ENCODE measurements at places on chromosomes 5 and 9.

GRCh38 chr9:114099669-114100270 is 678 bp upstream of the KIF12 start:
- no peak for DNase-seq

GRCh38 chr5:20832204-20833080 is 844.4 kb upstream of the CDH18 start:
- DNase-seq: no peak

DNA sequence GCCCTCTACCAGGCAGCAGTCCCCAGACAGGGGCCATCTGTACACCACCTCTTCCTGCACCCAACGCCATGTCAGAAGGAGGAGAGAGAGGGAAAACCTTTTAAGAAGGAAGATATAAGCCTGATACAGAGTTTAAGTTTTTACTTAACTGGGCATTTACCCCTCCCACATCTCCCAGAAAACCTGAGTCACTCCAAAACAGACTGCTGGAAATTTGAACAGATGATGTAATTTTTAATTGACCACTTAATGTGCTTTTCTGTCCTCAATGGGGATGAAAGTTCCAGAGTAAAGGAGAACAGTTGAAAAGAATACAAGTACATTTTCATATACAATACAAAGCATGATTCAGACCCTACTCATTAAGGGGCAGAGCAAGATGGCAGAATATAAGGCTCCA is 63.9 kb downstream of the TTC39B start:
- no peak for DNase-seq

DNA sequence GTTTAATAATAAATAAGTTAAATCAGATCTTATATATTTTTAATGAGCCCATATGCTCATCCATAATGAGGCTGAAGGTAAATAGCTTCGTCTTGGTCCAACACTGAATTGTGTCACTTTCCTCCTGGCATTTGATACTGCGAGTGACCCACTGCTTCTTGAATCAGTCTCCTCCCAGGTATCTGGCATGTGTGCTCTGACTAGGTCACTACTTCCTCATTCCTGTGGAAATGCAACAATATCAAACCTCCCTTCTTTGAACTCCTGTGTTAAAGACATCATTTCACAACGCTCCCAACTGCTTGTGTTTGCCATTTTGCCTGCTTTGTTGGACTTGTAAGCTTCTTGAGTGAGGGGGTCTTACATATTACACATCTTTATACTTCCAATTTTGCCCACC is 157.7 kb downstream of the SLC24A2 start:
- DNase-seq: peak; percentile 26

DNA sequence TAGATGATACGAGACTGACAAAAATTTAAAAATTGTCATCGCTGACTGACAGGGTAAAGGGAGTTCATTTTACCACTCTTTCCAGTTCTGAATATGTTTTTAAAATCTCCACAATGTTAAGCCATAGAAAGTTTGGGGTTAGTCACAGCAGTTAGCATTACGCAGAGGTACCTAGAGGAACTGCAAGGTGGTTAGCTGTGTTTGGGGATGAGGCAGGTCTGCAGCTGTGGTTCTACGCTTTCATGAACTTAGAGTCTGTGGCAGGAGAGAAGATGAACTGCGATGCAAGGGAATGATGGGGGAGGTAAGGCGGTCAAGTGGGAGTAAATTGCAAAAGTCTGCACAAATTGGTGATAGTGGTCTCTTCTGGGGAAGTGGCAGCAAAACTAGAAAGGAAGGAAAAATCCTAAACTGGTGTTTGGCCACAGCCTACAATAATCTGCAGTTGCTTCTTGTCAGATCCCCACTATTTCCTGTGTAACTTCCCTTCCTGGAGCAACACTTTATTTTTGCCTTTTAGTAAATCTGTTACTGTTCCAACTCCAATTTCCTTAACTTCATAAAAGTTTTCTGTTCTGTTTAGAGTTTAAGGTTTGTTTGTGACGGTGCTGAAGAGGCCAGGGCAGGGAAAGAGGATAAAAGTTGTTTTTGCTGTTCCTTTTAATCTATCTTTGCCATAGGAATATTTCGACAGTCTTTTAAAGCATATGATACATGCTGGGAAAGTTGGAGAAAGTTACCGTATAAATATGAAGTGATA is 38.6 kb upstream of the SNX2 start:
- no peak for DNase-seq

DNA sequence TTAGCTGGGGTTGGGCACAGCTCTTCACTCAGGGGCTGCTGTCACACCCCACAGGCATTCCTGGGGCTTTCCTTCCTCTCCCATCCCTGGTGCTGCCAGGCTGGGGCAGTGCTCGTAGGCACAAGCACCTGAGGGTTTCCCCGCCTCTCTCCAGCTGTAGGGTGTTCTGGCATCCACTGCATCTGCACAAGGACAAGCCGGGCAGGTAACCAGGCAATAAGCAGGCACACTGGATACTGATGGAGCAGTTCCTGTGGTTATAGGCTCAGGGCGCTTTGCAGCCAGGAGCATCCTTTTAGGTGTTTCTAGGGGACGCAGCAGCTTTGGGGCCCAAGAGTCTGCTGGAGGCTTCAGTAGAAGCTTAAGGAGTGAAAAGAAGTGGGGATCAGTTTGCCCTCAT is 56.8 kb downstream of the ARHGEF37 start:
- no peak for DNase-seq

DNA sequence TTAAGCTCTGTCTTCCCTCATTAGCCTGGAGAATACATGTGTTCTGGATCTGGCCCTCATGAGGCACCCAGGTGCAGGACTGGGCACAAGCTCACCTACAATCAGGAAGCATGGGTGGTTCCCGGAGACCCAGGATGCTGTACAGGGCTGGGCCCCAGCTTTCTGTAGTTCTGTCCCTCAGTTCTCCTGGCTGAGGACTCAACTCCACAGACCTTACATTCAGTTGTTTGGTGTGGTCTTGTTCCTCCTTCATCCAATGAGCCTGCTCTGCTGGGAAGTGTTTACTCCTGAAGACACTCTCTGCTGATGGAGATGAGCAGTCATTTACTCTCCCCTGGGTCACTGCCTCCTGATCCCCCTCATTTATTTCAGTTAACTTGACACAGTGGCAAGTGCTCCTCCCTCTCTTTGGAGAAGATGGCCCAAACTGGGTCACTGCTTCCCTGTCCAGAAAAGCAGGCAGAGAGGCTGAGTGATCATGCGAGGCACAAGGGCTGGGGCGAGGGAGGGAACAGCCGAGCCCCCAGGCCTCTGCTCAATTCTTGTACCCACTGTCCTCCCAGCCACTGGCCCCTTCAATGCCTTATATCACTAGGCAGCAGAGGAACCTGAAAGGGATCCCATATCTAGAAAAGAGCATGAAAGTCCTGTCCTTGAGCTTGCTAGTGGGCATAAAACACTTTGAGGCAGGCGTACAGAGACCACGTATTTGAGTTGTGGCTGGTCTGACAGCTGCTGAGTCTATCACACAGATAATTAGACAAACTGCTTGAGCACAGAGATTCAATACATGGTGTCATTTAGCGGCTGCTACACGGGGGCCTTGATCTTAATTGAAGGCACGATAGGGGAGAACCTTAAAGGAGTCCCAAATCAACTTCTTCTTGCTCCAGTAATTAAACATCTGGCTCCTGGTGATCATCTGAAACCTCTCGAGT is 221.7 kb downstream of the FSTL4 start:
- no peak for DNase-seq

DNA sequence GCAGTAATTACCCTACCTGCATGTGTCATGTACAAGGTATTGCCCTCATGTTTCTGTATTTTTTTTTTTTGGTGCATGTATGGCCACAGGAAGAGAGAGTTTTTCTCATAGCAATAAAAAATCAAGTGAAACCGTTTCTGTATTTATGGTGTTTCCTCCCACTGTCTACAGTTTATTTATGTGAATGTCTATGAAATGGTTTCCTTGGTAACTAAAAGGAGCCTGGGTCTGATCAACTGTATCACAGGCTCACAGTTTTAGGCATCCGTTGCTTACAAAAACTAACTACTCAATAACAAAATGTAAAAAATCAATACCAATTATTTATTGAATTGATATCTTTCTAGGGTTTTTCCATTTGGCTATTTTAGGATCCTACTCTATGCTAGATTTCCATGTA is 464.4 kb downstream of the TAF11L14 start:
- no peak for DNase-seq

GRCh38 chr5:91419136-91419535 is 36.0 kb upstream of the ARRDC3 start:
- DNase-seq: no peak

- peak; percentile 8 for DNase-seq
Observed at GRCh38 chr5:41176952-41177351, 36.4 kb downstream of the C6 start.

GRCh38 chr5:67286006-67286405 is 89.4 kb upstream of the CD180 start:
- no peak for DNase-seq

DNA sequence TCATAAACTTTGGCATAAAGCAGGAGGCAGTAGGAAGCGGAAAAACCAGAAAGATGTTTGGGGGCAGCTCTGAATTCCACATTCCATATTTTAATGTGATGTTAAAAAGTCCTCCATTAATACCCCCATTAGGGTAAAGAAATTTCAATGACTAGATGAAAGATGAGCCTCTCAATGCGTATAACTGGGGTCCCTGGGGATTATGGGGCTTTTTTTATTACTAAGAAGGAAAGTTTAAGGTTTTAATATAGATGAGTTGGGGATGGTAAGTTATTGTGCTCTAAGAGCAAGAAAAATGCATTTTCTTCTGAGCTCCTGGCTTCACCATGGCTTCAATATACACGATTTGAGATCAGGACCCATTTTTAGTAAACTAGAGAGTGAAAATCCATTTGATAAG is 321.9 kb downstream of the CDK5RAP2 start:
- no peak for DNase-seq

- DNase-seq: no peak
Observed at GRCh38 chr5:11588803-11589202, 315.4 kb downstream of the CTNND2 start.

DNA sequence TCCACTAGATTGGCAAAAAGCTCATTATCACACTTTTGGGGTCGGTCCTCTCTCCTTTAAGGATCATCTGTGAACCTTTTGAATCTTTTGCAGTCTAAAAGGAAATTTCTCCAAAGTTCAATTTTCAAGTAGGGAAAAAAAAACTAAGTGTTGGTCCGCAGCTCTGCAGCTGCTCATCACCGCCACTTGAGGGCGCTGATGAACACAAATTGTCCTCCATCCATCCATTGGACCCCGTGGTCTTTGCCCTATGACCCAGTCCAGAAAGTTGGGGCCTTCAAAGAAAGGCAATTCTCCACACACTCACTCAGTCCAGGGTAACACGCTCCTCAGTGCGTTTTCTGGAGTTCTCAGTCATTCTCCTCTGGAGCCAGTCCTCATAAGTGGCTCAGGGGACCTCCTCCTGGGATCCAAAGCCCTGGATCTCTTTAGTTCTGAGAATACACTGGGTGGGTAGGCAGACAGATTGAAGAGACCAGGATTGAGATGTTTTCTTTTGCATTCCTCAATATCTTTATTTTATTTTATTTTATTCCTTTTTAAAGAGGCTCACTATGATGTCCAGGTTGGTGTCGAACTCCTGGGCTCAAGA is 63.6 kb upstream of the SLC28A3 start:
- DNase-seq: peak; percentile 40

DNA sequence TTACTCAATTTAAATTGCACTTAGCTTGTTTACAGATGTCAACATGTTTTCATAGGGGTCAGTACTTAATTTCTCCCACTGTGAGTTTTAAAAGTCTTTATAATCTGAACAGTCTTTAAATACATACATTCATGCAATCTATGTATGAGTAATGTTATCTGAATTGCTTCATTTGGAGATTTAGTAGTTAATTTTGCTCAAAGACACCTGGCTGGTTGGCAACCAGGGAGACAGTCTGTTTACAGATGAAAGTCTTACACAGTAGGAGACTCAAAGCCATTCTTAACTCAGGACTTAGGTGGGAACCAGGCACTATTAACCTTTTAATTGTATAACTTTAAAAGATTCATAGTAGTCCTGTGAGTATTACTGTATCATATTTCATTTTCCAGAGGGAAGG is 29.3 kb downstream of the DAB2 start:
- DNase-seq: no peak

DNA sequence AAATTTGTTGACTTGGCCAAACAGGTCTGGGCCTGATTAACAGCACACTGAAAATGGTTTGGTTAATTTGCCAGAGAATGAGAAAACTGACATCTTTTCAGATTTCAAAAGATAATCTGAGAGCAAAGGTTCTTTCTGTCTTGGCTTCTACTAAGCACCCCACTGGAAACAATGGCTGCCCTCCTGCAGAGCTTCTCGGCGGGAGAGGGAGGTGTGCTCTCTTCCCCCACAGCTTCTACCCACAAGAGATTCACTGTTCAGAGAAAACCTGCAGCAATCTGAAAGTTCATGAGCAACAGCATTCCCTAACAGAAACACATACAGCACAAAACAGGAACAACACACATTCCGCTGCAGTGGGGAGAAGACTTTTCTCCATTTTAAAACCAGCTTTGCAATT is 3.0 kb downstream of the DNAH5 start:
- DNase-seq: no peak

DNA sequence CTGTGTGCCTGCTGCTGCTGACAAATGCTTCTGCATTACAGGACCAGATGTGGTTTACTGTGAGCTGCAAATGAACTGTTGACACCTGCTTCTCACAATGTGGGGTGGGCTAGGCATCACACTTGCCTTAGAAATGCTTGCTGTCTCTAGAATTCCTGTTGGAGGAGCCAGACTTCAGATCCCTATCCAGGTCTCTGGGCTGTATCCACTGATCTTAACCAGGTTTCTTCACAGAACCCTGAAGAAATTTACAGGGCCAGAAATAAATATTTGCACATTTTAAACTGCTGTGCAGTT is 255.4 kb downstream of the FAM114A2 start:
- DNase-seq: no peak

- DNase-seq: no peak
Observed at GRCh38 chr5:131274326-131275063, 10.6 kb downstream of the CDC42SE2 start.

GRCh38 chr5:145915970-145916638 is 20.3 kb upstream of the SH3RF2 start:
- no peak for DNase-seq

DNA sequence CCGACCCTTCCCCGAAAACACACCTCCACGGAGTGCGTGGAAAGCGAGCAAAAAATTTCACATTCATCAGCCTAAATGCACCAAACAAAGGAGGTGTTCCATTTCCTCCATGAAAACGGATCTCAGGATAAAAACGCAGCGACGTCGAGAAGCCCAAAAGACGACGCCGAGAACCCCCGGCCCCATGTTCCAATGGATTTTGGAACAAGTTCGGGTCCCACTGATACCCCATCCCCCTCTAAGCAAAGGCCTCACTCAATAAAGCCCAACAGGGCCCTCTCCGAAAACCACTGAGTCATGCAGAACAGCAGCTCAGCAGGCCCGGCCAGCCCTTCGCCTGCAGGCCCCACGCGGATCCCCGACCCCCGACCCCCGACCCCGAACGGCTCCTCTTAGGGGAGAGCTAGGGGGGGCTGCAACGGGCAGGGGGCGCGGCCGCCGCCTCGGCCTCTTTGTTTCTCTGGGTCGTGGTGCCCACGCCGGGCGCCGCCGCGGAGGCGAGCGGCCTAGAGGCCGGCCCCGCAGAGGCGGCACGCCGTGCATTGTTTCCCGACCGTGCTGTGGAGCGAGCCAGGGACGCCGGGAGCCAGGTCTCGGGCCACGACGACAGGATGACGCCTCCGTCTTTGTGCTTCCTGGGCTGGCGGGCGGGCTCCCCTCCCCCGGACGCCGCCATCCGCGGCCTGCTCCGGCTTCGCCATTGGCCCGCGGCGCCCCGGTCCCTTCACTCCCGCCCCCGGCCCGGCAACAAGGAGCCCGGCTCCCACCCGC is 915 bp downstream of the ZFAND5 start:
- DNase-seq: peak; percentile 65

GRCh38 chr5:124747791-124748686 is 1.6 kb upstream of the ZNF608 start:
- peak; percentile 1 for DNase-seq

- DNase-seq: no peak
Observed at GRCh38 chr9:36320466-36320865, 62.2 kb upstream of the GNE start.

Data from OCI-M1 (cell line).